ENCODE measurements at places on chromosomes 6 and 20.

DNA sequence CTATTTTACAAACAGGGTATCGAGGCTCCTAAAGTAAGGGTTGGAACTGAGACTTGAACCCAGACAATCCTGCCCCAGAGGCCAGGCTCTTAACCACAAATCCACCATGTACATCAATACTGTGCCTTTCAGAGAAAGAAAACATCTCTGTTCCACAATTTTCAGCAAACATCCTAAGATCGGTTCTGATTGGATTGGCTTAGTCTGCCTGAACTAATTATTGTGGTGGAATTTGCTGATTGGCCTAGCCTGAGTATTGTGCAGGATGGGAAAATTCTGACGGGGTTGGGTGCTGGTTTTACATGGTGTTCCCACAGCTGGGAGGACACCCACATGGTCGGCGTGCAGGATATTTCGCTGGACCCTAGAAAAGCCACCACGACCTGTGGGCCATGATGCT lies at the start of gene CLPSL1:
TSS of gene CLPSL1 (plus strand) at position 301 of the 400 bp plus-strand sequence. CDS start at position 393, 92 bp downstream.
- no peak for DNase-seq

DNA sequence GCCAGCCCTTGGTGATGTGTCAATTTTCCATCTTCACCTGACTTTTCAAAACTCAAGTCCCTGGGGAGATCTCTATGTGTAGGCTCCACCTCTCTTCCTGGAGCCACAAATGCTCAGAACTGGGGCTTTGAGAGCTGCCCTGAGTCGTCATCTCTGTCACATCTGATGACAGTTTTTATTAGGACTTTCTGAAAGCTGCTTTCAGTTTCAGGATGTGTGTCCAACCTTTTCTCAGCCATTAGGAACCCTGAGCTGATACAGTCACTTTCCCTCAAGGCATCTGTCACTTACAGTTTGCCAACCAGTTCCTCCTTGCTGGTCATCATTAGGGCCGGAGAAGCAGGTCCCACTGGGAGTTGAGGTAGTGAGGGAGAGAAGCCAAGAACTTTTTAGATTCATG lies 365.9 kb upstream of the CHD6 start:
- DNase-seq: no peak

DNA sequence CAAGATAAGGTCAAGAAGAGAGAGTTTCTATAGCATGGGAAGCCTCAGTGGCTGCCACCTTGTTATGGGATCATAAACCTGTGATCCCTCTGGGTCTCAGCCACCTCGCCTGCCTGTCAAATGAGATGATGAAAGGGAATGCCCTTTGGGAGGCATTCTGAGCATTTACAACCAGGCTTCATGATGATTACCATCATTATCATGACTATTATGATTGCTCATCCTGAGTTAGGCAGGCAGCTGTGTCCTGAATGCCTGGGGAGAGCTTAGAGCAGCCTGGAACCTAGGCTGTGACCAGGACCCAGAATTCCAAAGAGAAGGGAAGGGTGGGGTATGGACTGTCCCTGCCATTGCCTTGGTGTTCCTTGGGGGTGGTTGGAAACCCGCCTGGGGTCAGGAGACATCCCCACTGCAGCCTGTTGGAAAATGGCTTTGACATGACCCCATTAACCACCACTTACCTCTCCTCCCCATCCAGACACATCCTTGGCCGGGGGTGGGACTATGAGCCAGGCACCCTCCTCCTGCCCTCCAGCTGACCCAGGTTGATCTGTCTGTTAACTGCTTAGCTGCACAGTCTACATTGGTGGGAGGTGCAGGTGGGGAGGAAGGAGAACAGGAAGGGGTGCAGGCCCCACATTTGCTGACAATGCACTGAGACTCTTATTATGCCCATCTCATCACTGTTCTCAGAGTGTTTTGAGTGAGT lies 51.9 kb downstream of the LRFN2 start:
- no peak for DNase-seq

DNA sequence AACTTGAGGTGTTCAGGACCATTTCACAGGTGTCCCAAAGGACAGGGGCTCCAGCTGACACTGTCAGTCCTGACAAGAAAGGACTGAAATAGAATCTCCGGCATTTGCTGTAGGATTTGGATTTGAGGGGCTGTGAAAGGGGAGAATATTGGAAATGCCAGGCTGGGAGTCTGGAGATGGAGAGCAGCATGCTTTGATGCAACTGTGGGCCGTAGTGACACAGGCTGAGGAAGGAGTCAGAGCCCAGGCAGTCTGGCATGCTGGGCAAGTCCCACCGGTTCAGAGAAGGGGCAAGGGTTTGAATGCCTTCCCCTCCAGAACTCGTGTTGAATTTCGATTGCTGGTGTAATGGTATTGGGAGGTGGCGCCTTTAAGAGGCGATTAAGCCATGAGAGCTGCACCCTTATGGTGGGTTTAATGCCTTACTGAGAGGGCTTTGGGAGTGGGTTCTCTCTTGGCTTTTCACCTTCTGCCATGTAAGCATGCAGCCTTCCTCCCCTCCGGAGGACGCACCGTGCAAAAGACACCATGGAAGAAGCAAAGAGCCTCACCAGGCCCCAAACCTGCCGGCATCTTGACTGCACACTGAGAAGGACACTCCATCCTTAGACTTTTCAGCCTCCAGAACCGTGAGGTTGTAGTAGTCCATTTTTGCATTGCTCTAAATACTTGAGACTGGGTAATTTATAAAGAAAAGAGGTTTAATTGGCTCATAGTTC lies 9.4 kb upstream of the PYGB start:
- DNase-seq: no peak

- no peak for DNase-seq
These were observed 94.5 kb downstream of the BACH2 start for GRCh38 chr6:90202156-90202555.

DNA sequence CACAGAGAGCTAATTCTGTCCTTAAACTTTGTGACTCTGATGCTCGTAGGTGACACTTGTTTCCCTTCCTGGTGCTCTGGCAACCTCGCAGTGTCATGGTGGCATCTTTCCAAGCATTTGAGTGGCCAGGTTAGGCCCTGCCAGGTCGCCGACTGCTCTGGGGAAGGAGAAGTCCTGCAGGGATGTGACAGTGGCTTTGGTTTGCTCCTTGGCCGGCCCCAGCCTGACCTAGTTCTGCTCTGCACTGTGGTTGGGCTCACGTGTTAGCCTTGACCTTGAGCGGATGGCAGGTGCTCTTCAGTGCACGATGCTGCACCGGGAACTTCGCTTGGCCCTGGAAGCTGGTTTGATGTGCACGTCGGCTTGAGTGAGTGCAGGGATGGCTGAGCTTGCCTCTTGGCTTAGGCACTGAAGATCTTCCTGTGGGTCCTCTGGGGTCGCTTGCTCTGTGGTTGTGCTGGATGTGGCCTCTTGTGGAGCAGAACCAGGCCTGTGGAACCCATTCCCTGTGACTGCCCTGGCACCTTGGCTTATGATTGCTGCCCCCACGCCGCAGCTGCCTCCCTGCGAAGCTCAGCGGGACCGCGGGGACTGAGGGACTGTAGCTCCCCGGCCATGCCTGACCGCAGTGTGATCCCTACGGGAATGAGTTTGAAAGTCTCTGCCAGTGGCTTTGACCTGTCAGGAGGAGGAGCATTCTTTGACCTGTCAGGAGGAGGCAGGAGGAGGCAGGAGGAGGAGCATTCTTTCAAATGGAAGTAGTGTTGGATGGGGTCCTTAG lies 8.7 kb downstream of the OSBPL2 start:
- no peak for DNase-seq

GRCh38 chr6:80376411-80376810 lies 269.9 kb downstream of the BCKDHB start:
- no peak for DNase-seq

DNA sequence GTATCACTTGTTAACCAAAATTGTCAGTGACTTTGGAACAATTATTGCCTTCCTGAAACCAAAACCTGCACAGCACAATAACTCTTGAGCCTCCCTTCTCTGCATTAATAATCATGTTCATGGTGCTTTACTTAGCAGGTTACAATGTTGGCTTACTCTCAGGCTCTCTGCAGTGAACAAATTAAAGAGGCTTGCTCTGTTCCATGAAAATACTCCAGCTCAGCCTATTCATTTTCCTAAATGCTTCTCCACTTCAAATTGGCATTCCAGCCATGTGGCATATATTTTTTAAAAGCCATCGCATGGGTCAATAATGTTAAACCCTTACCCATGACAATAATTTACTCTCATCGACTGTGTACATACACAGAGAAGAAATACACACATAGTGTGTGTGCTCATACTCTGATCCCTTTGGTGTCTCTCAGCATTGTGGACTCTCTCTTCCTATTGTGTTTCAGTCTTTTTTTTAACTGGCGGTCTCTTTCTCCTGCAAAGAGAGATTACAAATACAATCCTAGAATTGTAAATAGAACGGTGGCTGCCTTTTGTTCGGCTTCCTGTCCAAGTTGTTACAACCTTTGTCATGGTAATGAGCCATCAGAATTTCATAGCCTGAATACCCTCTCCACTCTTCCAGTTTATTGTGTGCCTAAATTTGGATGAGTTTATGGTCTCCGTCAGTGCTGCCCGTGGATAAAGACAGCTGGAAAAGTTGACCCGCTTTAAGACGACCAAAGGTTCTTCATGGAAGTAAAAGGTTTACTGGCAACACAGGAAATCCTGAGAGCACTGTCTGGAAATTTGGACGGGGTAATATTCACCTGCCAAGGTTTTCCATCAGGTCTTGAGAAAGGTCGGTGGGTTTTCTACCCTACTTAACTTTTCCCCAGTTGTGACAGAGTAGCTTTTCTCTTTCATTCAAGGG lies 263.6 kb downstream of the CD83 start:
- DNase-seq: no peak

DNA sequence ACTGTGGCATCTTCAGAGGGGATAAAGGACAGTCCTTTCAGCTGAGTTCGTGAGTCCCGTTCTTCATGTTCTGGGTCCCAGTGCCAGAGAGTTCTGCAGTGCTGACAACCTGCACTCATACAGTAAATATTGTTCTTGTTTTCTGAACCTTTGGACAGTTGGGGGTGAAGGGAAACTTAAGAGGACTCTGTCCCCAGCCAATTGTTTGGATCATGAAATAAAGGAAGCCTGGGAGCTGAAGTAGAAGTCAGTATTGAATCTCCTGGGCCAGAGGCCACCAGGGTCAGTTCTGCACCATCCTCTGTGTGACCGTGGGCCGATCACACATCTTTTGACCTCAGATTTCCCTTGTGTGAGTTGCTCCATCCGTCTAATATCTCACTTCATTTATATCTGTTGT lies 3.2 kb downstream of the SLC2A12 start:
- no peak for DNase-seq

DNA sequence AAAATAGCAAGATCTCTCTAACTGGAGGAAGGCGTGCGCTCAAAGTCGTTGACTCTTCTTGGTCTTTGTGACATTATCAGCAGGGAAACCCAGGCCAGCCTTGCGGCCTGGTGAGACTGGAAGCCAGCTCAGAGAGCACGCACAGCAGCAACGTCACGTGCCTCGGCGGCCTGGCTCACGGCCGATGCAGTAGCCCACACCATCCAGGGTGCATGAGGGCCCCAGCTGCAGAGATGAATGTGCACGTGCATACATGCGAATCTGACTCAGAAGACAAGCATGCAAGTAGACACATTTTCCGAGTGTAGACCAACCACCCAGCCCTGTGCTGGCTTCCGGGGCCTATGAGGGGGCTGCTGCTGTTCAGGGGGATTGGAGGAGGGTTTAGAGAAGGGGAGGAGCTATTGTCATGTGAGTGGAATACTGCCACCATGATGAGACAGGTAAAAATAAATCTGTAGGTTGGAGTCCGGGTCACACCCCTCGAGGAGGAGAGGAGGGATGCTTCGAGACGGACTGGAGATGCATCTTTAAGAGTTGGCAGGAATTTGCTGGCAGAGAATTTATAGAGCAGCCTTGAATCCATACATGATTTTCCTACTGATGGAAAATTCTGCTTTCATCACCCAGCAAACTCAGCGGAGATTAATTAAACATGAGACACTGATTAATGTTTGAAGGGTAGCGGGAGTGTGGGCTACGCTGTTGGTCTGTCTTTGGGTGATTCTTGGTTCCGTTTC lies 388.2 kb downstream of the CDH4 start:
- no peak for DNase-seq

- DNase-seq: no peak
These were observed 32.0 kb downstream of the CEP43 start for GRCh38 chr6:167031082-167031709.

- no peak for DNase-seq
These were observed 443.9 kb downstream of the CDKAL1 start for GRCh38 chr6:20978151-20978614.

DNA sequence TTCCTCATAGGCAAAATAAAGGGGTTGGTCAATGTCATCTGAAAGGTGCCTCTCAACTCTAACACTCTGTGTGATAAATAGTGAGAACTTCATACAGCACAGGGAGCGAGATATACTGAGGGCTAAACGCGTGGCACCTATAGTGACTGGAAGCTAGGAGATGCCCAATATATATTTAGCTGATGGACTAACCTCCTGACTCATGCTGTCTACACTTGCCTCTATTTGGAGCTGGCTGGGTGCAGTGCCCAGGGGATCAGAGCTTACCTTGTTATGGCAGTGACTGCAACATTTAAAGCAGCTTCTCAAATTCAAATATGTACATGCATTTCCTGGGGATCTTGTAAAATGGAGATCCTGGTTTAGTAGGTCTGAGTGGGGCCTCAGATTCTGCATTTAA lies 111.6 kb upstream of the PLN start:
- no peak for DNase-seq

All from stimulated activated CD4-positive, alpha-beta T cell treated with anti-CD3 and anti-CD28 coated beads, Interleukin-1b, Interleukin-23, amount 100 ng/mL, for 4 hours (primary cell).